Stimulated activated CD8-positive, alpha-beta memory T cell treated with anti-CD3 and anti-CD28 coated beads, Interleukin-7, amount 100 ng/mL, for 1 hour (primary cell): ENCODE measurements at places on chromosomes 13 and 19.

- no peak for DNase-seq
Measured at GRCh38 chr13:33194820-33195692, 90.5 kb downstream of the STARD13 start.

GRCh38 chr13:64930636-64931035 is 2299.5 kb downstream of the PCDH9 start:
- DNase-seq = no peak

GRCh38 chr13:74929436-74929835 is 552.5 kb downstream of the TBC1D4 start:
- DNase-seq = no peak

GRCh38 chr19:57319869-57320179 is 448 bp upstream of the ZNF543 start:
- DNase-seq = no peak

GRCh38 chr13:48806522-48806921 is 152.8 kb downstream of the CYSLTR2 start:
- no peak for DNase-seq

DNA sequence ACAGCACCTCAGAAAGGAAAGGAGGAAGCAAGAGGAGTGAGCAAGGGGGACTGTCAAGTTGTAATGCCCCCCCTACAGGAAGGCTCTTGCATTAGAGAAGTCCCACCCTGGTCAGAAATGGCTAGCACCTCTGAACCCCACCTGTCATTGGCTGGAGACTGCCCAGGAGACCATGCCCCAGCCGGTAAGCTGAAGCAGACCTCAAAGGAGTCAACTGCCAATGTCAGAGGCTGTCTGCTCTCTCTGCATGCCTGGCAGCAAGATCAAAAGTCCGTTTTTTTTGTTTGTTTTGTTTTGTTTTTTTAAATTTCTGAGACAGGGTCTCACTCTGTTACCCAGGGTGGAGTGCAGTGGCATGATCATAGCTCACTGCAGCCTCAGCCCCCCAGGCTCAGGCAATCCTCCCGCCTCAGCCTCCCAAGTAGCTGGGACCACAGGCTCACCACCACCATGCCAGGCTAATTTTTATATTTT is 8.1 kb upstream of the BCL3 start:
- no peak for DNase-seq

- DNase-seq = no peak
Measured at GRCh38 chr19:2016041-2016807, 710 bp upstream of the BTBD2 start.

GRCh38 chr19:18262917-18263316 is 11.3 kb downstream of the IQCN start:
- no peak for DNase-seq

DNA sequence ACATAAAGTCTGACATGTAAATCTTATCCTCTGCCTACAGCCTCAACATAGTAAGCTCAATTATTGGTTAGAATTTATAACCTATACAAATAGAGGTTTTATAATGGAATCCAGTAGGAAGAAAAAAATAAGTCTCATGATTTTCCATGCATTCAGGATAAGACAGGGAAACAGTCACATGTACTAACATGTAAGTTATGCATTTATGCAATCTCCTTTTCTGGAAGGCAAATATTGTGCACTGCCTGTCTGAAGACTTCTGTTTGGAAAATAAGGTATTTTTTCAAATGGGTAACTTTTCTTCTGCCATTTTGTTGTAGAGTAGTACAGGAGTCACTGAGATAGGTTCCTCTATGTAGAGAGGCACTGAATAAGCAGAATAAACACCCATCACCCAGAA is 92.7 kb downstream of the NALCN start:
- no peak for DNase-seq

- DNase-seq = no peak
Measured at GRCh38 chr13:97310809-97311436, 88.8 kb downstream of the MBNL2 start.

- DNase-seq = no peak
Measured at GRCh38 chr13:110957181-110957884, 42.5 kb upstream of the ANKRD10 start.

DNA sequence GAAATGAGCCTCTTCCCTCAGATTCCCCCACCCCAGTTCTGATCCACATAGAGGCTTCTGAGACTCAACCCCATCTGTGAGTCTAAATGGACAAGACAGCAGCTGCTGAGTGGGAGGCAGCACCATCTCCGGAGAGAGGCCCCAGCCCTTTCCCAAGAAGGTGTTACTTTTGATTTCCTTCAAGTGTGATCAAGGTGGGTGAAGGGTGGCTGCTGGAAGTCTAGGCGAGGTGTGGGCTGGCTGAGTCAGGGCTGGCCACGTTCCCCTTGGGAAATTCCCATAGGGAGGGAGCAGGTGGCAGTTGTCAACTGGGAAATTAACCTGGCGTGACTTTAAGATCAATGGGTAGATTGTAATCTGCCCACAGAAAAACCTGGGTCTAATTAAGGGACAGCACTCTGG is 148.0 kb downstream of the FOXO1 start:
- no peak for DNase-seq

- DNase-seq = no peak
Measured at GRCh38 chr19:2234996-2235380, 1.1 kb downstream of the PLEKHJ1 start.

DNA sequence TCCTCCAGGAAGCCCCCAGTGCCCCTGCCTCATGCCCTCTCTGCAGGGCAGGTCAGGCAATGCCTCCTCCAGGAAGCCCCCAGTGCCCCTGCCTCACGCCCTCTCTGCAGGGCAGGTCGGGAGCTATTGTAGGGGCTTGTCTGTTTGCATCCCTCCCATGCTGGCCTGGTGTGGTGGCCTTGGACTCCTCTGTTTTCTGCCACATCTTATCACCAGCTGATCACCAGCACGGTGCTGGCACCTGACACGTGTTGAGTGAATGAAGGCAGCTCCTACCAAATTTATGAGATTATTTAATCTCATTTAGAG is 51.5 kb upstream of the C13orf46 start:
- DNase-seq = no peak

DNA sequence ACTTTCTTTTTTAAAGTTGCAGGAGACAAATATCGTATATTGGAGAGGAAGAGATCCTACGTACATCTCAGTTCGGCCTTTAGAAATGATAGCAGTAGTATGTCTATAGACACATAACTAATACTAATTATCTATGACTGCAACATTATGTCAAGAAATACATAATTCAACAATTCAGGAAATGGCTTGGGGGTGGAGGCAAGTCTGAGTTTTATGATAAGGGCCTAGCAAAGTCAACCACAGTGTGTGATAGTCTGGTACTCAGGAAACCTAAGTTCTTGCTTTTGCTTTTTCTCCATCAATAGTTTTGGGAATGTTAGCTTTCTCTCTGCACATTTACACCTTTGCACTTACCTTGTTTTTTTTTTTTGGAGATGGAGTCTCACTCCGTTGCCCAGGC is 27.5 kb upstream of the OBI1 start:
- DNase-seq = no peak

DNA sequence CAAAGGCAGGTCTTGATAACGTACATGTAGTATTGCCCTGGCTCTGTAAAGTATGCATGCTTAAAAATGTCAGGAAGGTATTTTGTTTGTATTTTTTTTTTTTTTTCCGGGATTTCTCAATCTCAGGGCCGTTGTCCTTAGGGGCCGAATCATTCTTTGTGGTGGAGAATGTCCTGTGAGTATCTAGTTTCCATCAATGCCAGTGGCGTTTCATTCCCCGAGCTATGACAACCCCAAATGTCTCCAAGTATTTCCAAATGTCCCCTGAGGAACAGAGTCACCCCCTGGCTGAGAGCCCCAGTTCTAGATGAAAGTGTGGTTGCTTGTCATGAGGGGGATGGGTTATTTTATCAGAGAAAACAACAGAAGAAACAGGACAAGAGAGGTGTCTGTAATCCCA is 68.7 kb downstream of the ACSBG2 start:
- DNase-seq = no peak

DNA sequence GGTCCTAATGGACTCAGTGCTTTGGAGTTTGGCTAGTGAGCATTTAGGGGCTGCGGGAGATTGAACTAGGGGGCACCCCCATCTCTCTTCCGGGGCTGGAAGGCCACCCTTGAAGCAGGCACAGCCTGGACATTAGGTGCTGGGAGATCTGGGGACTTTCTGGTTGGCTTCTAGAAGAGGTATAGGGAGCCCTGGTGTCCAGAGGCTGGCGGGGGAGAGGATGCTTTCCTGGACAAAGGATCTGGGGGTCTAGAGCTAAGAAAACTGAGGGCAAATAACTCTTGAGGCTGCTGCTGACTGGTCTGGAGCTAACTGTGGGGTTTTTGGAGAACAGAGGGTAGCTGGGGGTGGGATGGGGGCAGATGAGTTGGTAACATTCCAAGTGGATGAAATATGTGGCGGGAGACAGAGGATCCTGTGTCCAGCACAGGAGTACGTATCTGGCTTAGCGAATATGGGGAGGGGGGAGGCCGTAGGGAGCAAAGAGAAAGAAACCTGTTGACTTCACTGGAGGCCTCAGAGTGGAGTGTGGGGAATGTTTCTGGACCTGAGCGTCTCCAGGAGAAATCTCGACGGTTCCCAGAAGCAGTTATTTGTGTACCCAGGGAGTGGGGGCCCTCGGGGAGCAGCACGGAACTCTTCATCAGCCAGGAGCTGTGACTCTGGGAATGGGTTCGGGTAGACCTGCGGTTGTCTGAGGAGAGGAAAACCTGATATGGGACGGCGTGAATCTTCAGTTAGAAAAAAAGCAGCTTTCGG is 1.4 kb downstream of the HNRNPUL1 start:
- DNase-seq = no peak

GRCh38 chr13:65943024-65943423 is 1287.1 kb downstream of the PCDH9 start:
- no peak for DNase-seq

DNA sequence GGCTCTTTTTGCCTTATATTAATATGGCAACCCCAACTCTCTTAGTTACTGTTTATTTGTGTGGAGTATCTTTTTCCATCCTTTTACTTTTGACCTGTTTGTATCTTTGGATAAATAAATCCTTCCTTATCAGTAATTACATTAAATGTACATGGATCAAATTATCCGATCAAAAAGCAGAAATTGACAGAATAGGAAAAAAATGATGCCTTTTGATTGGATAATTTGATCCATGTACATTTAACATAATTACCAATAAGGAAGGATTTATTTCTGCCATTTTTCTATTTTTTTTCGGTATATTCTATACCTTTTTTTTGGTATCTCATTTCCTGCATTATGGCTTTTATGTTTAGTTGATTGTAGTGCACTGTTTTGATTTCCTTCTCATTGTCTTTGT is 57.2 kb downstream of the ZMYM2 start:
- no peak for DNase-seq

DNA sequence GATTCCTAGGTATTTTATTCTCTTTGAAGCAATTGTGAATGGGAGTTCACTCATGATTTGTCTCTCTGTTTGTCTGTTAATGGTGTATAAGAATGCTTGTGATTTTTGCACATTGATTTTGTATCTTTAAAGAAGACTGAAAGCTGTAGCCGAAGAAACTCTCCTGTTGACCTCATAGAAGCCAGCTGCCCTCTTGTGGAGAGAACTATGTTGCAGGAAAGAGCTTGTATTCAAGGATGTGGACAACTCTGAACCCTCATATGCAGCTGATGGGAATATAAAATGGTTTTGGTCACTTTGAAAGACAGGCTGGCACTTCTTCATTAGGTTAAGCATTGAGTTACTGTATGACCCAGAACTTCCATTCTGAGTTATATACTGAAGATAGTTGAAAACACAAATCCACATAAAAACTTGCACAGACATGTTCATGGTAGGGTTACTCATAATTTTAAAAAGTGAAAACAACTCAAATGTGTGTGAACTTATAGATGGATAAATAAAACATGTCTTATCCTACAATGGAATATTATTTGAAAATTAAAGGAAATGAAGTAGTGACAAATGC is 65.8 kb upstream of the SLITRK6 start:
- no peak for DNase-seq

GRCh38 chr13:91046715-91047327 is 300.7 kb upstream of the MIR17HG start:
- no peak for DNase-seq

DNA sequence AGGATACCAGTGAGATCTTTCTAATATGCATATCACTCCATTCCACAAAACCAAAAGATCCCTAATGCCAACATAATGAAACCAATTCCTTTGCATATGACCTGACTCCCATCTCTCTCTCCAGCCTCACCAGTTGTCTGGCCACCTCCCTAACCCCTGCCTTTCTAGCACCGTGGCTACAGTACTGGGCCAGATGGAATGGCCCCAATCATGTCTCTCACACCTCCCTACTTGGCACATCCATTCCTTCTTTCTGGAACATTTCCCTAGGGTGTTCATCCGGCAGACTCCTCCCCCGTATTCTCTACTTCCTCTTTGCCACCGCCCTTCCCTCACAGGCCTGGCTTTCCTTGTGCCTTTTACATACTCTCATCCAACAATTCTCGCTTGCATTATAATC is 62.0 kb downstream of the GPALPP1 start:
- no peak for DNase-seq

DNA sequence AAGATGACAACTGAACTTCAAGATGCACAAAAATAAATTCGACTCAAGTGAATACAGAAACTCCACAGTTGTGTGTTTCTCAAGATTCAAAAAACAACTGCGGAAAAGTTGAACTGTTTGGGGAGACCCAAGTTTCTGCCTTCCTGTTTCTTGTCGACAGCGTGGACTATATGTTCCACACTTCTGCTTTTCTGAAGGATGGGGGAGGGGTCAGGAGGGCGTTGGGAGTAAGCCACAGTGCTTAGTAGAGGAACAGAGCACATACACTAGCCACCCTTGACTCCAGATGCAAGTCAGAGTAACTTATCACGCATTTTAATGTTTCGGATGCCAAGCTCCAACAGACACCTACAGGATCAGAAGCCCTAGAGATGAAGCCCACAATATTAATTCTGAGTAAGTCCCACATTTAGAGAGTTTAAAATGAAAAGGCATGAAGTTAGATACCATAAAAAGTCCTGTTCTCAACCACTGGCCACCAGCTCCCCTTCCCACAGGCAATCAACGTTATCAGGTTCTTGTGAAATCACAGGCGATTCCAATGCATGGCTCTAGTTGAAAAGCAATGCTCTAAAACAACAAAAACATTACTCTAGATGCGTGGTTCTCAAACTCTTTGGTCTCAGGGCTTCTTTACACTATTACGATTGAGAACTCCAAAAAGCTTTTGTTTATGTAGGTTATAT is 4.2 kb downstream of the TUBGCP3 start:
- DNase-seq = no peak
